Substantia nigra (tissue), 51 donors: ENCODE measurements at places on chromosomes 12 and 14.

- DNase-seq, result no peak
These were observed 22.0 kb downstream of the LTBR start for GRCh38 chr12:6405963-6406362.

DNA sequence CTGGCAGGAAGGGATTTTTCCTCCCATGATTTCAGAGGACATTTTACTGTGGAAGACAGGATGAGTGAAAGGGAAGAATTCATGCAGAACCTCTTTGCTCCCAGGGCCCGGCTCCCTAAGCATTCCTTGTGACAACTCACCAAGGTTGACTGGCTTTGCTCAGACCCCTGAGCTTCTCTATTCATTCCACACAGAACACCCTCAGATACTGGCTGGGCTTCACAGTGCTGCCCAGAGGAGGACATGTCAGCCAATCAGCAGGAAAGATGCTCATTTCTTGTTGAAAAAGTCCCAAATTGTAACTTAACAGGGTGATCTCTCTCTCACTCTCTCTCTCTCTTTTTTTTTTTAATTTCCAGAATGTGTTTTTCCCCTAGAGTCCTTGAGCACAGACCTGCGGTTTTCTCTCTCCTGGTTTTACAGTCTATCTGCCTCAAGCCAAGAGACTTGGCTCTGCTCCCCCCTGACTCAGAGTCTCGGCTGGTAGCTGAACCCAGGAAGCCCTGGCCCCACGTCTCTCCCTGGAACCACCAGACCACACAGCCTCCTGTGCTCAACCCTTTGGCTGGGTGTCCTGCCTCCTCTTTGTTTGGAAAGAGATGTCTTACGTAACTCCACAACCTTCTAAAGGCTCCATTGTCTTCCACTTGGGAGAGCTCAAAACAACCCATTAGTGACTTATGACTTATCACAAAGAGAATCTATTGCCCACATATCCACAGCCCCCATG lies 43.9 kb downstream of the SSPN start:
- peak; percentile 78 for DNase-seq

GRCh38 chr12:50333441-50333840 lies 50.1 kb upstream of the LIMA1 start:
- DNase-seq, result no peak

DNA sequence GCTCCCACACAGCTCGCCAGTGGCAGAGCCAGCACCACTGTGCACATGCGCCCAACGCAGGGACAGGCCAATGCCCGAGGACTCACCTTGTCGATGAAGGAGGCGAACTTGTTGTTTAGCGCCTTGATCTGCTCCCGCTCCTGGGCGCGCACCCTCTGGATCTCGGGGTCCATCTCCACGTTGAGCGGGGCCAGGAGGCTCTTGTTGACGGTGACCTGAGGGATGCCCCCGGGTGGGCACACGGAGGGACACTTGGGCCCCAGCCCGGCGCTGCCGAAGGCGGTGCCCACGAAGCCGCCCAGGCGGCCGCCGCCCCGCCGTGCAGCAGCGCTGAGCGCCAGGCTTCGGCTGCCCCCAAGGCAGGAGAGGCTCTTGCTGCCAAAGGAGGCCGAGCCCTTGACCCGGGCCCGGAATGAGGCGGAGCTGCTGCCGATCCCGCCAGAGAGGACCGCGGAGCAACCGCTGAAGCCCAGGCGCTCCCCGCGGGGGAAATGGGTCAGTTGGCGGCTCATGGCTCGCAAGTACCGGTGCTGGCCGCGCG lies at the start of gene KRT72:
Gene KRT72 (minus strand): TSS at position 523 of the 541 bp plus-strand sequence. CDS start 11 bp downstream, at position 512.
- no peak for DNase-seq

DNA sequence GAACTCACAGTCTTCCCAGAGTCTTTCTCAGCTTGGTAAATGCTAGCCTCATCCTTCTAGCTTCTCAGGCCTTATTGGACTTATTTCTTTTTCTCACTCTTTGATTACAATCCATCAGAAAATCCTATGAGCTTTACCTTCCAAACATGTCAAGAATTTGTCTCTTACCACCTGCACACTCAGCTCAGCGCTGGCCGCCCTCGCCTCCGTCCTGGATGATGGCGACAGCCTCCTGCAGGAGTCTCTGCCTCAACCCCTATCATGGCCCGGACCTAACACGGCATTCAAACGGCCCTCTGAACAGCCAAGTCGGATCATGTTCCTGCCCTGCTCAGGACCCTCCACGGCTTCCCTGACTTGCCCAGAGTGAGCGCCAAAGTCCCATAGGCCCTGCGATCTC lies 333.1 kb upstream of the FKBP4 start:
- DNase-seq, result no peak

GRCh38 chr14:91681893-91682563 lies 49.9 kb downstream of the CATSPERB start:
- DNase-seq, result no peak

DNA sequence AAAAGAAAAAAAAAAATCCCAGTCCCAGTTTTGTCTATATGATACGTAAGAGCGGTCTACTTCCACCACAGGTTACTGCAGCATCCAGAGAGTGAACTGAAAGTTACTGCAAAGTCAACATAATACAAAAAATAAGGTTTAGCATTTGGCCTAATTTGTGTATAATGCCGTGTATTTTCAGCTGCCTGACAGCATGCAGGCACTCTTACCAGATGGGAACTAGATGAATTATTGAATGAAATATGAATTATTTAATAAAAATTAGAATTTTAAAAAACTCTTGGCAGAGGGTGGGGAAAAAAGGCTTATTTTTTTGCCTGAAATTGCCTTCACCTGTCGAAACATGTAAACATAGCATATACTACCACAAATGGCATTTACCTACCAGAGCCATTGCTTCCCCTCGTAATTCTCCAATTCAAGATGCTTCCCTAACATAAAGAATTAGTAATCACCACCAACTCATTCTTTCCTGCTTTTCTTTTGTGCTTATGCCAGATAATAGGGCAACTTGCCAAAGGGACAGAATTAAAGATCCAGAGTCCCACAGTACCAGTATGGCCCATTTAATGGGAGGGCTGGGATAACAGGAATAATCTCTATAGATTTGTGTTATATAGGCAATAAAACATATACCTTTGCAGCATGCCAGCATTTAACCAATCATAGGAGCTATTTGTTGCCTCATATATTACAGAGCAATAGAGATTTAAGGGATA lies 31.1 kb downstream of the ATF7 start:
- no peak for DNase-seq

DNA sequence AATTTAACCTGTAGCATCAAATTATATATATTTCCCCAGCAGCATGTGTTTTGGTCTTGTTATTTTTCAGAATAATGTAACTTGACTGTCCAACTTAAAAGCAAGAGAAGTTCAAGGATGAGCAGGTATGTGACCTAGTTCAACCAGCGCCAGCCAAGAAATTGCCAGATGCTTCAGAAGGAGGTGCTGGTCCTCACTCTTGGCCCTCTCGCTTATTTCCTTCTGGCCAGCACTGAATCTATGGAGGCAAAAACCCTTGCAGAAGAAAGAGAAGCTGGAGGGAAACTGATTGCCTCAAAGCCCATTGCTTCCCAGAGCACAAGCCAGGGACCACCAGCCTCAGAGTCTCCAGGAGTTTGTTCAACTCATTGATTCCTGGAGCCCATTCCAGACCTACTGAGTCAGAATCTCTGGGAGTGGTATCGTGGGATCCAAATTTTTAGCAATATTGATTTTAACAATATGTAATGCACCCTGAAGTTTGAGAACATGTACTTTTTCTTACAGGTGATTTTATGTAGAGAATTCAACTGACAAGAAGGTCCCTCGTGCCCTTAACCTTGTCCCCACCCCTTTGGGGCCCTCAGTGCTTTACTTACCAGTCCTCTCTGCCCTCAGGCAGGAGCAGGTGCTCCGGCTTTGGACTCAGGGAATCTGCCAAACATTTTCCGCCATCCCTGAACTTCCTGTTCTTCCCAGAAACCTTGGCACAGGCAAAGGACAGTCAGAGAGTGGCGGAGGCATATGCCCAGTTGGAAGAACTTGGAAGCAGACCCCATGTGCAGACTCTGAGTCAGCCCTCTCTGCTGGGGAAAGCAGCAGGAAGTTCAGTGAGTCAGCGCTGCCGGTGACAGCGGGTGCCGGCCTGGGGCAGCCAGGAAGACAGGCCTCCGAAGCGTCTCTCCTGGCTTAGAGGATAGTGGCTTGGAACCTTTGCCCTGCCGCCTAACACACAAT lies 10.4 kb downstream of the BEST3 start:
- DNase-seq, result no peak

GRCh38 chr12:115199831-115200230 lies 515.9 kb upstream of the TBX3 start:
- DNase-seq, result no peak

DNA sequence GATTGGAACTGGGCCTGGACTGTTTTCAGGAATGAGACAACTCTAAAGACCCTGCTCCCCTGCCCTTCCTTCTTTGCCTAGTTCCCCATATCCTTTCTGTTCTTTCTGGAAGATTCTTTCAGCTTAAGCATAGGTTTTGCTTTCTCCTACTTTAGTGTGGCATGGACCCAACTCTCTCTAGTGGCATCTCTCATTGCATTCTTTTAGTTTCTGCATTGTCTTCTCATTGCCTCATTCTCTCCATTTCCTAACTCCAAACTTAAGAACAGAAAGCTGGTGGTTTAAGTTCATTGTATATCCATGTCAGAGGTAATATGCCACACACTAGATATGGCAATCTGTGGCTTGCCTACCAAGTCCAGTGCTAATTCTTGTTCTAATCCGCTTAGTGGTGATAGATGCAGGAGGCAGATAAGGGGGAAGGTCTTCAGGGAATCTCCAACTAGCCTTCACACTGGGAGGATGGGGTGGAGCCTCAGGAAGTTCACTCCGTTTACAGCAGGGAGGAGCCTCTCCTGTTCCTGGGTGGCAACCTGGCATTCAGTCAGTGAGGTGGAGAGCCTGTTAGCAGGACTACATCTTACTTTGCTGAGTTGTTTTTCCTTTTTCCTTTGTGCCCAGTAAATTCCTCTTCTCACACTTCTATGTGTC lies 165.1 kb upstream of the LMNTD1 start:
- DNase-seq, result no peak

DNA sequence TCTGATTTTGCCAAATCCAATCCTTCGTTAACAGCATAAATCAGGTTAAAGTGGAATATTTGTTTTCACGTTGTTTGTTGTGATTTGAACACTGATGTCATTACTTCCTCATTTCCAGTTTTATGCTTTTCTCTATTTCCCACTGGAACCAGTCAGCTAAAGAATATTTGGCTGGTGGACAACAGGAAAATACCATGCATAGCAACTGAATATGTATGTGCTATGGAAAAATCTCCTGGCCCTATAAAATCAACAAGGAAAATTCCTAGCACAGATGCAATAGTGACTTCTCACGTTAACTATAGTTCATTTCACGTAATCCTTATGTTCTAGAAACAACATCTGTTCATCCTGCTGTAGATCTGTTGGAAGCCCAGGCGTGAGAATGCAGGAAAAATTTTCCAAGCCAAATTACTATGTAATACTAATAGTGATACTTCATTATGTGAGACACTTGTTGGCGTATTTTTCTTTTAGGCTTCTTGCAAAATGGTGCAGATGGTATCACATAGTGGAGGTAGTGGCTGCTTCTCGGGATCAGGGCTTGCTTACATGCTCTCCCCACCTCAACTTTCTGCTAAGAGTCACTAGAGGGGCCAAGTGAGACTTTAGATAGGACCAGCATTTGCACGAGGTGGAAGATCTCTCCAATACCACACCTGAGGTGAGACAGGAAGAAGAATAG lies 86.3 kb upstream of the USP44 start:
- DNase-seq, result no peak

DNA sequence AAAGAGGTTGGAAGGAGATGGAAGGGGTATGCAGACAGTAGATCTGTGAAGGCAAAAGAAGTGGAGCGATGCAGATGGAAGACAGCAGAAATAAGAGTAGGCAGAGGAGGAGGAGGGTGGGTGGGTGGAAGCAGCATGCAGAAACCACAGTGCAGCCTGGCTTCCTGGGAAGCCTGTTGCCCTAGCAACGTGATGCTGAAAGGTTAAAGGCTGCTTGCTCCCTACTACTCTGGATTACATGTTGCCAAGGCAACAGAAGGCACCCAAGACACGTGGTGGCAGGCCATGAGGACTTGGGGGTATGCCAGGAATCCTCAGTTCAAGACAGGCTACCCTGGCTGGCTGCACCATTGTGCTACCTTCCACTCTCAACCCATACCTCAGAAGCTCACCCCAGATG lies 129.6 kb downstream of the GRIN2B start:
- no peak for DNase-seq

DNA sequence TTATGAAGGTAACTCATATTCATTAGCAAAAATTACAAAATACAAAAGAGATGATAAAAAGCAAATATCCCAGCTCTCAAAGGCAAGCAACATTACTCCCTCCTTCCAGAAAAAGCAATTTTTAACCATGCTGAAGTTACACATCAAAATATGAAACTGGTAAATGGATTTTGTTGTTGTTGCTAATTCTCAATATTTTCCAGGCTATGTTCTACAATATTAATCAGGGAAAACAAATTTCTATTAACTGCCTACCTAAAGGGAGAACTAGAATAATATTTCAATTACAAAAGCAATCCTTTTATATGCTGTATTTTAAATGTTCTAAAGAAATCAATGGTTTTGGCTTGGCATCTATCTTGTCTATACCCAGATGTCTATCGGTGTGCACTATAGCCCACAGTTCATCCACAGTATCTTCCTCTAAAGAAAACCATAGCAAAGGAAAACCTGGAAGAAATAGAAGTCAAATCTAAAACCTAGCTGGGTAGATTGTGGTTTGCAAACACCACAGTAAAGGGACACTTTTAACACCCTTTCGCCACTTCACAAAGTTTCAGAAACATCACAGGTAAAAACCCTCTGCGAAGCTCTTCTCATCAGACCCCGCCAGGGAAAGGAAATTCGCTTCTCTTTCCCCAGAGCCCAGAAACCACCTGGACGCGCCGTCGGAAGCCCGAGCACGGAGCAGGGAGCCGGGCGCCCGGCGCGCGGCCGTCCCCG lies 32.0 kb downstream of the TC2N start:
- no peak for DNase-seq

GRCh38 chr12:12166751-12167150 lies 96.0 kb downstream of the BCL2L14 start:
- no peak for DNase-seq

- no peak for DNase-seq
These were observed 48.2 kb downstream of the NELL2 start for GRCh38 chr12:44827832-44828438.

DNA sequence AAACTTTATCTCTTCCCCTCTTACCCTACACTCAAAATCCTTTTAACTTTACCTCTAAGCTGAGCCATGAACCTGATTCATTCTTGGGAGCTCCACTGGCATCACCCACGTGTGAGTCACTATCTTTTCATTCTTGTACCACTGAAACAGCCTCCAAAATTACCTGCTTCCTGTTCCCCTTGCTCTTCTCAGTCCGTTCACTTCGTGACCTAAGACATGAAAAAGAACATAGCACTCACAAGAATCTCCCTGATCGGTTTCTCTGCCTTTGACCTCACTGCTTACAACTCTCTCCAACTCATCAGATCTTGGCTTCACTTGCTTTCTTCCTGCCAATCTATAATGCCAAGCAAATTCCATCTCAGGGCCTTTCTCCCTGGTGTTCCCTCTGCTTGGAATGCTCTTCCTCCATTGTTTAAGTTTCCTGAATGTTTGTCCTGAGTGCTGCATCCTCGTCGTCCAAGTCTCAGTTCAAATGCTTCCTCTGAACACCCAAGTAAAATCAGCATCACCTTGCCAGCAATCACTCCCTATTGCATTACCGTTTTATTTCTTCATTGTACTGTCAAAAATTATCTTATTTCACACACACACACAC lies 9.2 kb downstream of the GLIPR1 start:
- no peak for DNase-seq
